ENCODE measurements at places on chromosomes 5 and 9.

- DNase-seq = no peak
Observed at GRCh38 chr9:86741311-86742208, 205.7 kb downstream of the GAS1 start.

DNA sequence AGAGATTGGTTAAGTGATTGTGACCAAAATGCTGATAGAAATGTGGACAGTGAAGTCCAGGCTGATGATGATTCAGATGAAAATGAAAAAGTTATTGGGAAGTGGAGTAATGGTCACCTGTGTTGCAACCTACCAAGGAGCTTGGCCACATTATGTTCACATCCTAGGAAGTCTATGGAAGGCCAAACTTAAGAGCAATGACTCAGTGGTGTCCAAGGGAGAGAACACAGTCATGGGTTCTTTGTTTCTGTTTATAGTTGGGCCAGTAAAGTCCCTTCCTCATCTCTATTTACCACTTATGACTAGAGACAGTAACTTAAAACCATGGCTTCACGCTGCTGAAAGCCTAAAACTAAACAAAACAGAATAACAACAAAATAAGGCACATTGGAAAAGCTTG lies 555.3 kb upstream of the DAB2 start:
- no peak for DNase-seq

- no peak for DNase-seq
Observed at GRCh38 chr5:173789031-173789920, 98.9 kb upstream of the CPEB4 start.

DNA sequence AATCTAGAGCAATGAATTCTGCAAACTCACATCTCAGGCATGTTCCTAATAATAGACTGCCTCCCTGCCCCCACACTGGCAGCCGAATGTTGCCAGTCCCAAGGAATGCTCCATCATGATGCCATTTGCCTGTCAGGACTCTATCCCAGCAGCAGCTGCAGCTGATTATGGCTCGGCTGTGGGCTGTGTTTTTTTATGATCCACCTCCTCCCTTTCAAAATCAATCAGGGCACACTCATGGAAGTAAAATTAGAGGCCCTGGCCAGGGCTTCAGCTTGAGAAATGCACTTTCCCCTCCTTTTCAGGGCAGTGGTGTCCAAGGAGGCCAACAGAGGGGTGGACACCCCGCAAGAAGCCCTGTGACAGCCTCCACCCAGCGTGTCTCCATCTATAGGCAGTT lies 176.7 kb upstream of the S1PR3 start:
- no peak for DNase-seq

- peak; percentile 15 for DNase-seq
Observed at GRCh38 chr5:33997331-33997983, 10.4 kb downstream of the AMACR start.

DNA sequence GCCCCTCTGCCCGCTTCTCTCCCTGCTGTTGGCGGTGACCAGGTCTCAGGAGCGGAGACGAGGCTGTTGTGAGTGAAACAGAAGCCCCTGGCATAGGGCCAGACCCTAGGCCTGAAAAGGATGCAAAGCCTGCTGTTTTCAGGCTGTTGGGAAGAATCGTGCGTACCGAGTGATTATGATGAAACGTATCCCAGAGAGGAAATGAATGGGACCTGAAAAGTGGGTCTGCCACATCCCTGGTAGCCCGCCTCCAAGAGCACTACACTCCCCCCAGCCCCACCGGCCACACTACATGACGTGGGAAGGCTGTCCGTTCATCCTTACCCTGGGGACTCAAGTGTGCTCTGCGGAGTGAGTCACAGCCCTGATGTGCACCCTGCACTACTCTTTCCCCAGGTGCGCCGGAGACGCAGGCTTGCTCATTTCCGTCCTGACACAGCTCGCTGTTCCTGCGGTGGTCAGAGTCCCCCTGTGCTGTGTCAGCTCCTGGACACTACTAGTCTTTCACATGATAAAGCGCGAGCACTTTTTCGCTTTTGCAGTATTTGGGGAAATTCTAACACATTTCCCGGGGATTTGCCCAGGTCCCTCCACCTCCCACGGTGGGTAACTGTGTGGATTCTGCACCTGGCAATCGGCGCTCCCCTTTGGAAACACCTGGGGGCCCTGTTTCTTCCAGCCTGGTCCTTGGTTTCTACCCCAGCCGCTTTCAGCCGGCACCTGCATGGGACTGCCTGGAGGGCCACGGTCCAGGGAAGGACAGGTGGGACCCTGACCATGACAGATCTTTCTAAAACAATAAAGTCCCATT lies 91.5 kb downstream of the ANKRD33B start:
- DNase-seq = no peak

DNA sequence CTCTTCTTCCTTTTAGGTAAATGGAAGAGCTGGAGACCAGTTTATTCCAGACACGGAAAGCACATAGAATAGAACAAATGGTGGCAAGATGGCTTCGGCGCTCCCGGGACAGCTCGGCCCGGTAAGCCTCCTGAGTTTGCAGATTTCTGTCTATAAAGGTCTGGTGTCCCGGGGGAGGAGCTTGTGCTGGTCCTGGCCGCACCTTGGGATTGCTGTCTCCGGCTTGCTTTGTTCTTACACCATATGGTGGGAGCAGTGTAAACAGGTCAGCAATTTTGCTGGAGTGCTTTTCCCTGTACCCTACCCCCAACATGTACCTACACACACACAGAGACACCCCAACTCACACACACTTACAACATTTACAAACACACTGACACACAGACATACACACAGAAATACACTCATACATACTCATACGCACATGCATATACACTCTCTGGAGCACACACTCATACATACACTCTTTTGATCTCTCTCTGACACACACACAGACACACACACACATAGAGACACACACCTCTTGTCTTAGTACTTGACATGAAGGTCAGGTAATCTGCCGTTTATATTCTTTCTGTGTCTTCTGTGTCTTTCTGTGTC lies 42.0 kb downstream of the FRMPD1 start:
- no peak for DNase-seq

DNA sequence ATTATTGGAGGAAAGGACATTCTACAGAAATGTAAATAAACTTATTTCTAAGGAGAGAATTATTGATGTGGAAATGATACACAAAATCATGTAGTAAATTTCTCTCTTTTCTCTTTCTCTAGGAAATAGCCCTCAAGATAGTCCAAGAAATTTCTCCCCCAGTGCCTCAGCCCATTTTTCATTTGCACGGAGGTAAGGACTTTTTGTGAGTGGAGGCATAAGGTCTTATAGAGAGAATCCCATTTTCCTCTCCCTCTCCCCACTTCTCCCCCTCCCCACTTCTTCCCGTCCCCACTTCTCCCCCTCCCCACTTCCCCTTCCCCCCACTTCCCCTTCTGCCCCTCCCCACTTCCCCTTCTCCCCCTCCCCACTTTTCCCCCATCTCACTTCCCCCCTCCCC lies 106.6 kb downstream of the CD180 start:
- DNase-seq = no peak

- DNase-seq = no peak
Observed at GRCh38 chr9:113495526-113495925, 32.0 kb downstream of the RGS3 start.

- DNase-seq = no peak
Observed at GRCh38 chr9:124932333-124932732, 8.6 kb downstream of the GOLGA1 start.

DNA sequence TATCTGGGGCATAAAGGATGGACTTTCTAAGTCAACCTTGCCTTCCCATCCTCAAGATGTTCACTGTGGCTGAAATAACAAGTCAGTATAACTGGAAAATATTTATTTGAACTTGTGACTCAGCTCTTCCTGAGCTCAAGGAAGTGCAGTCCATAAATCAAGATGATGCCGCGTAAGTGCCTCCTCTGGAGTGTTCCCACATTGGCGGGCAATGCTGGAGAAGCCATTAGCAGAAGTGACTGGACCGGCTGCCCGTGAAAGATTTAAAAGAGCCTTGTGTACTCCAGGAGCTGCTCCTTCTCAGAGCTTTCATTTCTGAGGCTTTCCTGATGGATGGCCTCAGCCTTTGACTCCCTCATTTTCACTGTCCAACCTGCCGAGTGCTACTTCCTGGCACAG lies 17.4 kb downstream of the TMOD1 start:
- no peak for DNase-seq

GRCh38 chr5:51652980-51653379 lies 269.7 kb downstream of the ISL1 start:
- no peak for DNase-seq

- no peak for DNase-seq
Observed at GRCh38 chr5:124869426-124870033, 123.1 kb upstream of the ZNF608 start.

- no peak for DNase-seq
Observed at GRCh38 chr5:158013939-158014338, 155.0 kb upstream of the CLINT1 start.

- DNase-seq = no peak
Observed at GRCh38 chr5:161897033-161897432, 49.1 kb downstream of the GABRA1 start.

DNA sequence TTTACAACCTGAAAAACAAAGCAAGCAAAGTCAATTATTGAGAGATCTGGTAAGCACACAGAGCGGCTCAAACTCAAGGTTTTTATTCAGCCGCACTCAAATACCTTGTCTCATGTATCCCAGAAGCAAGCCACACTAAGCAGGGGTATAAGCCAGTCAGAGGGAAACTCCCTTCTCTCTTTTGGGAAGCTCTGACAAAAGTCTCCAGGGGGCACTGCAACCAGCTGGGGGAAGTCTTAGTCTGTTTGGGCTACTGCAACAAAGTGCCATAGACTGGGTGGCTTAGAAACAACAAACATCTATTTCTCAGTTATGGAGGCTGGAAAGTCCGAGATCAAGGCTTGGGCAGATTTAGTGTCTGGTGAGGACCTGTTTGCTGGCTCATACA lies 246.0 kb downstream of the ENC1 start:
- DNase-seq = no peak

DNA sequence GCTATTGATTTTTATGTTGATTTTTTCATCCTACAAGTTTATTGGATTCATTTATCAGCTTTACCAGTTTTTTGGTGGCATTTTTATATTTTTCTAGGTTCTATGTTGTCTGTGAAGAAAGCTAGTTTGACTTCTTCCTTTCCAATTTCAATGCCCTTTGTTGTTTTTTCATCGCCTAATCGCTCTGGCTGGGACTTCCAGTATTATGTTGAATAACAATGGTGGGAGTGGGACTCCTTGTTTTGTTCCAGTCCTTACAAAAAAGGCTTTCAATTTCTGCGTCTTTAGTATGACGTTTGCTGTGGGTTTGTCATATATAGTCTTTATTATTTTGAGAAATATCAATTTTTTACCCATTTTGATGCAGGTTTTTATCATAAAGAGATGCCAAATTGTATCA lies 175.6 kb upstream of the CCNH start:
- DNase-seq = no peak

GRCh38 chr5:120101771-120102170 lies 362.3 kb upstream of the PRR16 start:
- DNase-seq = no peak

GRCh38 chr5:179530069-179530998 lies 20.0 kb upstream of the RUFY1 start:
- DNase-seq = peak; percentile 44

DNA sequence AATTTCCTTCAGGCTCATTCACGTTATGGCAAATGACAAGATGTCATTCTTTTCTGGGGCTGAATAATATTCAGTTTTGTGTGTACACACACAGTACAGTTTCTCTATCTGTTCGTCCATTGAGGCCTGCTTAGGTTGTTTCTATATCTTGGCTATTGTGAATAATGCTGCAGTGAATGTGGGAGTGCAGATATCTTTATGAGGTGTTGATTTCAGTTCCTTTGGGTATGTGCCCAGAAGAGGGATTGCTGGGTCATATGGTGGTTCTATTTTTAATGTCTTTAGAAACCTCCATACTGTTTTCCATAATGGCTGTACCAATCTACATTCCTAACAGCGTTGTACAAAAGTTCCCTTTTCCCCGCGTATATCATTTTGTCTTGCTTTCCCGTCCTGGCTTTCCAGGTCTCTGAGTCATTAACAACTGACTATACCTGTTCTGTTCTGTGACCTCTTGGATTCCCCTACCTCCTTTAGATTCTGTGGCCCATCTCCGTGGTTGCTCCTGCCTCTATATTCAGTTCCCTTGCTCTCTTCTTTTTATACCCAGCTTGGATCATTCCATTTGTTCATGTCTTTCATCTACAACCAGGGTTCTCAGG lies 6.8 kb downstream of the SNX30 start:
- DNase-seq = no peak

- no peak for DNase-seq
Observed at GRCh38 chr5:176412517-176413254, 3.7 kb downstream of the CLTB start.

DNA sequence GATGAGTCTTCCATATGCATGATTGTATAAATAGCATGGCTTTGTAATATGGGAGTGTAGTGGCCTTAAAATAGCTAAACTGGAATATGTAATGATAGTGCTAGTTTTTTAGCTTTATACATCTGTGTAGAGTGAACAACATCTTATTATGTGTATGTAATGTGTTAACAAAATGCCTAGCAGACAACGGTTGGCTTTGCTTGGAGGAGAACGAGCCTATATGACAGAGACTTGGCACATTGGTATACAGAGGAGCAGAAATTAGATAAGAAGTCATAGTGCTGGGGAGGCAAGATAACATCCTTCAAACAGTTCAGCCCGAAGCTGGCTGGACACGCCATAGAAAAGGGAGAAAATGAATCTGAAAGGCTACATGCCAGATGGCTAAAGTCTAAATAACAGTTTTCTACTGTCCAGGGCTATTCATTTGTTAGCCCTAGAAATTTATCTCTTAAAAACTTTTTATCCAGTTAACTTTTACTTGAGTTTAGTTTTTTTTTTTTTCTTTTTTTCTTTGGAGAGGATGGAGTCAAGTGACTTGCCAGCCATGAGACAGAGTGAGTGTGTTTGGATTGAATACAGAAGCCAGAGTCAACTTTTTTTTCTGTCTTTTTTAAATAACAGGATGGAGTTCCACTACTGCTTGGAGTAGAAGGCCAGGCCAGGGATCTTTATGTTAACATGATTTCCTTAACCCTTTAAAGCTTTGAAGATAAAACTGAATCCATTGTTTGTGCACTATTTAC lies 214.4 kb upstream of the ACTBL2 start:
- no peak for DNase-seq

DNA sequence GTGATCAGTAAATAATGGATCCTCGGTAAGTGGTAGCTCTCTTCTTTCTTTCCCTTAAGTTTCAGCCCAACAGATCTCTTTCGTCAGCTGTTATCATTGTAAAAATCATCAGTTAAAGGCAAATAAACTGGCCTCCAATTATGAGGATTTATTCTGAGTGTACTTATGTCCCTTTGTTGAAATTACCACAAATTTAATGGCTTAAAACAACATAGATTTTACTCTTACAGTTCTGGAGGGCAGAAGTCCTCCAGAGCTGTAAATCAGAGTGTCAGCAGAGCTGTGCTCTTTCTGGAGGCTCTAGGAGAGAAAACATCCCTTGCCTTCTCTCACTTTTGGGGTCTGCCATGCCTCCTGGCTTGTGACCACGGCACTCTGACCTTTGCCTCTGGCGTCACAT lies 104.6 kb downstream of the INSYN2B start:
- DNase-seq = no peak

DNA sequence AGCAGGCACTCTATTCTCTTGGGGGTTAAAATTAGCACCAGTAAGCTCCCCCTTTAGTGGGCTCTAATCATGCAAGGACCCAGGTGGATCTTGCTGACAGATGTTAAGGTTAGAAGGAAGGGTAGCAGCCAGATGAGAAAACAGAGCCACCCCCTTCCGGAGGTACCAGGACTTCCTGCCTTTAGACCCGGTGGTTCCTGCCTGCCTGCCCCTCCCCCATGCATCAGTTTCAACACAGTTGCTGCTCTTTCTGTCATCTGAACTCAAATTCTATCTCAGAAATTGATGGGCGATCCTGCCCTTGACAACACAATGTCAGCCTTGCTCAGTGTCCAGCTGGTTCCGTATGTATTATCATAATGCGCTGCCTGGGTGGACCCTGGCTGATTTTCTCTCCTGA lies 287.3 kb downstream of the EBF1 start:
- DNase-seq = peak; percentile 69

All from T-cell (primary cell).